ENCODE measurements at places on chromosomes 7 and 10. TPM values are rescaled to one million over a fixed set of nuclear protein-coding genes. Genes with fewer than 3 reads are reported as not detected.

The BMPER gene
- total RNA-seq = 5.6 TPM

The ACTL6B gene
- not detected for total RNA-seq

The CTTNBP2 gene
- total RNA-seq = 7.9 TPM

The TYW1B gene
- 2.1 TPM for total RNA-seq

The C10orf67 gene
- total RNA-seq = not detected

The DOCK1 gene
- total RNA-seq = 46.7 TPM

The HOXA7 gene
- total RNA-seq = 6.7 TPM

The ZNF467 gene
- total RNA-seq = 12.0 TPM

The UCN3 gene
- total RNA-seq = not detected

The PPP1R17 gene
- not detected for total RNA-seq

The SGCE gene
- 67.2 TPM for total RNA-seq

GRCh38 chr10:71344993-71345480, 26.0 kb downstream of the SLC29A3 start:
- no peak for DNase-seq

GRCh38 chr7:90309872-90310271, 11.2 kb downstream of the FAM237B start:
- no peak for DNase-seq

- DNase-seq = no peak
Measured at GRCh38 chr10:93063977-93064660, 3.5 kb downstream of the CYP26C1 start.

- DNase-seq = no peak
Measured at GRCh38 chr7:96700516-96700915, 9.1 kb downstream of the SEM1 start.

DNA sequence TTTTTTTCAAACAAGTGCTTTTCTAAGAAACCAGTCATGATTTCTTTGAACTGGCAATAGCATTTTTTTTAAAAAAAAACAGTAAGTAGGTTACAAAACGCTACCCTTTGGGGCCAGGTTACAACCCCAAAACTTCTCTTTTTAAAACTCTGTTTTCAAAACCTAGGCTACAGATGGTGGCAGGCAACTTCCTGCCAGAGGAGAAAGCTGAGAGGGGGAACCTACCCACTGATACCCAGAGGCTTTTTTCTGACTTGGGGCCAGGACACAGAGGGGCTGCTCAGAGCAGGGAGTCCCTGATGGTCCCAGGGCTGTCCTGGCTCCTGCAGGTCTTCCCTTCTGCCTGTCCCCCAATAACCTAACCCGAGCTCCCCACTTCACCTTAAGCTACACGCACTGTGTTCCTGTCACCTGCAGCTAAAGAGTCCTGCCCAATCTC, 6.9 kb downstream of the STN1 start:
- no peak for DNase-seq

DNA sequence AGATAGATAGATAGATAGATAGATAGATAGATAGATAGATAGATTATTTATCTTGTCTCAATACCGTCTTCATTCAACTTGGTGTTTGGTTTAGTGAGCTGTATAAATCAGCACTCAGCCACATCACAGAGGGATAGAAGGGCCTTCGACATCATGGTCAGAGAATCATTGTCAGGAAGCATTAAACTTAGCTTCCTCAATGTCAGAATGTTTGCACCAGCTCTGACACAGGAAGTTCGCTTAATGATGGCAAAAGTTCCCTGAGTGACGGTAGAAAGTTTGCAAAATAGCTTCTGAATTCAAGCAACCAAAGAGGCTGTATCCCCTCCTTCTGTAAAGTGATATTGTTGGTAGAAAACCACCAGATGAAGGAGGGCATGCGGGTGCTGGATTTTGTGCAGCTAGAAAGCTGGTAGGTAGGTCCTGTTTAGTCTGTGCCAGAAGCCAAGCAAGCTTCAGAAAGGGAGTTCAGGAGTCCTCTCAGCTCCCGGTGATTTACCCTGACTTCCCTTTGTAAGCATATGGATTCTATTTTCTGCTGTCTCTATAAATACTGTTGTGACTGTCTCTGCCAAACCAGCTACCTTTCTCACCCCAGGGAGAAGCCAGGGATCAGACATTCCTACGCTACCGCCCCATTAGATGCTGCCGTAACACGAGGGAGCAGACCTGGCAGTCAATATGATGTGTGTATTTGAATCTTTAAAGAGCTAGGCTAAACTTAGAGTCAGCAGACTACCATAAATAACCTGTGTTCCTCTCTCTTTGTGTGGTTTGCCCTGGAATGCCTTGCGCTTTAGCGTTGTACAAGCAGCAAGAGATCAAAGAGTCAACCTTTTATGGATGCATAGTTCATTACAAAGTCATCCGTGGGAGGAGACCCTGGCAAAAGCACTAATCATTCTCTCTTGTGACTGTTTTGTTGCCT, 200.5 kb upstream of the KIAA1217 start:
- DNase-seq = no peak

GRCh38 chr7:28790467-28790866, 167.7 kb downstream of the TRIL start:
- DNase-seq = no peak

DNA sequence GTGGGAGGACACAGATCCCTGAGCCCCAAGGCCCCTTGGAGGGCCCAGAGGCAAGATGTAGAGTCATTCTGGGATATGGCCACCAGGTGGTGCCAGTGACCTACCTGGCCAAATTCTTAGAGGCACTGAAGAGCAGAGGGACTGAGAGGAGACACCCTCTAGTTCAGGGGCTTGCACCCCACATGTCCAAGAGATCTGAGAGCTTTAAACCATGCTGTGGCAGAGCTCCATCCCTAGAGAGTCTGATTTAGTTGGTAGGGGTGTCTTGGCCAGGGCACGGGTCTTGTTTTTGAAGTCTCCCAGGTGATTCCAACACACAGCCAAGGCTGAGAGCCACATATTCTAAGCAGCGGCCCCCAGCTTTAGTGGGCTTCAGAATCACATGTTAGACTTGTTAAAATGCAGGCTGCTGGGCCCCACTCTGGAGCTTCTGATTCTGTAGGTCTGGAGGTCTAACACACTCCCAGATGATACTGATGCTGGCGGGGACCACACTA, 52.5 kb downstream of the PRF1 start:
- DNase-seq = no peak

DNA sequence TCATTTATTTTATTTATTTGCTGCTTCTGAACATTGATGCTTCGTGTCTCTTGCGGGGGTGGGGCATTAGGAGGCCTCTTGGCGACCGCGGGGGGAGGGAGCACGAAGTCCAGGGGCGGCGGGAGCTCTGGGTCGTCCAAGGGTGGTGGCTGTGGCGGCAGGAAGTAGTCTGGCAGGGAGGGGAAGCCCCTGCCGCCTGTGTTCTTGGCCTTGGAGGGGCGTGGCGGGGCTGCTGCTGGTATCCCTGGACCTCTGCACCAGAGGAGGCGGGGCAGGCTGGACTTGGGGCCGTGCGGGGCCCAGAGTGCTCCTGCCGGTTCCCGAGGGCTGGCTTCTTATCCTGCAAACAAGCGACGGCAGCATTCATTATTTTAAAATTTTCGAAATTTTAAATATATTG, 70.5 kb upstream of the ABI1 start:
- DNase-seq = no peak

- DNase-seq = no peak
Measured at GRCh38 chr7:7369134-7369533, 166.5 kb downstream of the COL28A1 start.

- DNase-seq = no peak
Measured at GRCh38 chr7:73638911-73639310, 14.6 kb upstream of the MLXIPL start.

DNA sequence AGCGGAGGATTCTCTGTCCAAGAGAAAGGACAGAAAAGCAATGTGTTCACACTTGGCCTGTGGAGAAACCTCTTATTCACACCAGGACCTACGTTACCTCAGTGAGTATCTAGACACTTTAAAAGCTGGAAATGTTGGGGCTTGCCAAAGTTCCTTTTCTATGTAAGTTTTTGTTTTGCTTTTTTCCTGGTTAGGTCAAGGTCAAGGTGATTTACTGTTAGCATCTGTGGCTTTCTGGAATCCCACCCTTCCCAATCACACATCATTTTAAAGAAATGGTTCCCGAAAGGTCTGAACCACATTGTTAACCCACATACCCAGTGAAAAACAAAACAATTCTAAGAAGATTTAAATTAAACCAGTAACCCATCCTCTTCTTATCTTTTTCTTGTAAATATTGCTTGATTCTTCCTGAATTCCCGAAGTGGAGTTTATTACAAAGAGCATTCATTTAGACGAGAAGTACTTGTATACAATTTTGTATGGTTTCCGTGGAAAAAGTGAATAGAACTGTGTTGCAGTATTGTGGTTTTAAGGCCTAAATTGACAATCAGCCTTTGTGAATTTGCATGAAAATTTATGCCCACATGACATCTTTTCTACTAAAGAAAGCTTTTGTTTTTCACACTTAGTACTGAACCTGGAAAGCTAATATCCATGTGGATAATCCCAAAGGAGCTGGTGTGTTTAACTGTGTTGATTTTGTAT, 827.0 kb upstream of the IGFBP3 start:
- DNase-seq = no peak

DNA sequence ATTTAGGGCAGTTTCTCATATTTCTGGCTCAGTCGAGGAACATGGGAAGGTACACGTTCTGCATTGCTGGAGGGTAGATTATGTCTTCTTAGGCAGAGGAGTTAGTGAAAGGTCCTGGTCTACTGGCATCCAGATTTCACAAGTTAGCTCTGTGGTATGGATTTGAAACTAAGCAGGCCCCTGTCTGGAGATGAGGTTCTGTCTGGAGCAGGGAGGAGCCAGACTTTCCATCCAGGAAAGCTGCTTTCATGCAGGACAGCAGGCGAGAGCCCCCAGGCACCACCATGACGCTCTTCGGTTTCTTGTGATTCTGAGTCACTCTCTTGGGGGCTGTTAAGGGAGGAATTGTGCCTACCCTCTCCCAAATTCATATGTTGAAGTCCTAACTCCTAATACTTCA, 184.3 kb downstream of the KIAA1217 start:
- DNase-seq = no peak

DNA sequence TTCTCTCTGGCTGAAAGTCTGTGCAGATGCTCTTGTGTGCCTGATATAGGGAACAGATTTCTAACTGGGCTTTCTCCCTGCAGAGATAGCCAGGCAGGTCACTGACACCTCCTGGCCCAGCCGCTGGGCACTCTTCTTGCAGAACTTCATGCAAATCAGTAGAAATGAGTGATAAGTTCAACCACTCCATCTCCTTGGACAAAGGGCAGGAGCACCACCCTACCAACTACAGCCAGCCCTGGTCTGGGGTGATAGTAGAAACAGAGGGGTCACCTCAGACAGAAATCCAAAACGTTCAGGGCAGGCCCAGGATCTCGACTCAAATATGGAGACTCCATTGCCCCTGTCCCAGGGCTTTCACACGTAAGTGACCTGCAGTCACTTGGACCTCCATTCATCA, 917.8 kb upstream of the ZNF722 start:
- DNase-seq = no peak

DNA sequence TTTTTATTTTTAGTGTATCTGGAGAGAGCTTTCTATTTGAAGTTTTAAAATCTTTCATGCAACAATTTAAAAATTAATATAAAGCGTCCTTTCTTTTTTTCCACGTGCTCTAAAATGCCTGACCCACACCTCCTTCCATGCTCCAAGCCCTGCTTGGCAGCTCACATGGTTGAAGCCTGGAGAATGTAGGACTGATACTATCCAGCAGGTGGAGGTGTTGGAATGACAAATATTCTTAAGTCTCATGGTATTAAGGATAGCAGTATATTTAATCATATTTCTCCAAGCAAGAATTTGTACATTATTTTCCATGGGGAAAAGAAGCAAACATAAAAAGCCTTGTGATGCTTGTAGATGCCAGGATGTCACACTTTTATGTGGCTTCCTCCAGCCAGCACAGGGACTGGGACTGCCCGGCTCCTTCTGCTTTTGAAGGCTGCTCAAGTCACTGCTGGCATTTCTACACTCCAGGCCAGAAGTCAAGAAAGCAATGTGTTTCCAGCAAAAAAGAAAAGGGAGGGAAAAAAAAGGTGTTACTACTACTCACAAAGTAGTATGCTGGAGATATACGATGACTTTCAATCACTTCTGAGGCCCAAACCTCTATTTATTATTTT, 49.7 kb downstream of the BZW2 start:
- no peak for DNase-seq

DNA sequence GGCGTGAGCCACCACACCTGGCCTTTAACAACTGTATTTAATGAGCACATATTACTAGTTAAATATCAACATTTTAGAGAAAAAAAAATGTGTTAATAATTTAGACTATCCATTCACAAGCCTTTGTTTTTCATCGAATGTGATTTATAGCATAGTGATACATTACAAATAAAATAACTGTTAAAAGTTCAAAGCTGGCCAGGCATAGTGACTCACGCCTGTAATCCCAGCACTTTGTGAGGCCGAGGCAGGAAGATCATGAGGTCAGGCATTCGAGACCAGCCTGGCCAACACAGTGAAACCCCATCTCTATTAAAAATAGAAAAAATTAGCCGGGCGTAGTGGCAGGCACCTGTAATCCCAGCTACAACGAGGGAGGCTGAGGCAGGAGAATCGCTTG, 72.7 kb downstream of the HACD1 start:
- no peak for DNase-seq

DNA sequence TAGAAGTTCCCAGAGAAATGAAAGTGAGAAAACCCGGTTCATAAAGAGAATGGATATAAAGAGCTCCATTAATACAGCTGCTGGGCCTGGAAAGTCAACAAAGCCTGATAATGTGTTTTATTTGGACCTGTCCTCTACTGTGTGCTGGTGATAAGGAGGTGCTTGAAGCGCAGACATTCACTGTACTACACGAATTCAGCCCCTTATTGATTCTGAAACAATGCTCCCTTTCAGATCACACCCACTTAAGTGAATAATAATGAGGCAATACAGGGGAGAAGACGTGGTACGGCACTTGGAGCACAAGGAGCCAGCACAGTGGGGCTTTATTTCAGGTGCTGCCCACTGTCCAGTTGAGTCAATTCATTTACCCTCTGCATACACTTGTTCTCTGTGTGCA, 260.8 kb downstream of the FGFR2 start:
- no peak for DNase-seq

DNA sequence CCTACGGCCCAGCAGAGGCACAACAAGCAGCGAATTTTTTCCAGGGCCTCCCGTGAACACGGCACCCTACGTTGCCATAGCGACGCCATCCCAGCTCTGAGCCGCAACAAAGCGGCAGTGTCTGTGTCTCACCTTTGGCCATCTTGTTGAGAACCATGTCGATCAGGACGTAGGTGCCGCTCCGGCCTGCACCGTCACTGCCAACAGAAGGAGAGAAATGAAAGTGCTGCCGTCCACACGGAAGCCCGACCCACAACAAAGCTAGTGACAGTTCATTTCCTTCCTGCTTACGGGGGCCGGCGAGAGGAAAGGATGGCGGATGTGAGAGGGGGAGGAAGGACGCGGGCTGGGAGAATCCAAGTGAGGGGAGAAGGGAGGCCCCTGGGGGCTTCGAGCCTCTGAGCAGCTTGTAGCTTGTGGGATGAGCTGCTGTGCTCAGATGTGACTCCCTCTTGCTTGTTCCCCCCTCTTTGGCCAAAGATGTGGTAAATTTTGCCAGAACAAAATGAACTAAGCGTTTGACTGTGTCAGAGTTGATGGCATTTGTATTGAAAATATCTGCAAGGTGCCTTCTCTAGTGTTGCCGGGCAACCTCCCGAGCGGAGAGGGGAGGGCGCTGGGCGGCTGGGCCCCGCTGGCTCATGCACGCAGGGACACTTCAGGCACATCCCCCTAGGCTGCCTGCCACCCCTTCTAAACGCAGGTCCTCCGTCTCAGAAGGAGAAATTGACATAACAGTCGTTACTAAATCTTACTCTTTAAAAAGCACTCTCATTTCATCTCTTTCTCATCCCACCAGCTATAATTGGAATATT, 232.2 kb downstream of the DNAJB6 start:
- DNase-seq = peak; percentile 84
